ENCODE measurements at places on chromosomes 3 and 15.

DNA sequence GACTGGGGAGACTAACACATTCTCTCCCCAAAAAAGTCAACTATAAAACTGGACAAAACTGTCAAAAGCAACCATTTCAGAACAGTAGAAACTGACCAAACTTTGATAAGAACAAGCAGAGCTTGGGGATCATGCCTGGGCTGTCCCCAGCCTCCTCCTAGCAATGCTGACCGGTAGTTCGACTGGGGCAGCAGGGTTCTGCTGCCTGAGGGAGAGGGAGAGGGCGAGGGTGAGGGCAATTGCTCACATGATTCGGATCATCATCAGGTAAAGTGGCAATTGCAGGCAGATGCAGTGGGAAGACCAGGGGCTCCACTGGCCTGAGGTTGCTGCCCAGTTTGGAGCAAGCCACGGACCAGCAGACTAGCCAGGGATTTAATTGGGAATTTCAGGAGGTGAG lies 88.6 kb downstream of the OSBPL10 start:
- no peak for DNase-seq

DNA sequence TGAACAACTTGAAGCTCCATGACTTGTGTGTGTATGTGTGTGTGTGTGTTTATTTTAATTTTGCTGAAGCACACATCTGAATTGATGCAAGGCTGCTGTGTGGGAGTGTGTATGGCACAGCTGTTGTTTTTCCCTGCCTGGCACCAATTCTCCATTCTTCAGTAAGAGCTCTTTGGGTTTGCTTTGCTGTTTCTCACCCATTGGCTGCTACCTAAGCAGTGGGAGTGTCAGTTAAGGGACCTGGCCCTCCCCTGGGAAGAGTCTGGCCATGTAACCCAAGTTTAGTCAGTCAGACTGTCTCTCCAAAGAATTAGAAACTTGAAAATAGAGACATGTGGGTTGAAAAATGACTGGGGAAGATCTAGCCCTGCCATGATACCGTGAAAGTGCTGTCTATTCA lies 126.2 kb upstream of the SYNPR start:
- no peak for DNase-seq

DNA sequence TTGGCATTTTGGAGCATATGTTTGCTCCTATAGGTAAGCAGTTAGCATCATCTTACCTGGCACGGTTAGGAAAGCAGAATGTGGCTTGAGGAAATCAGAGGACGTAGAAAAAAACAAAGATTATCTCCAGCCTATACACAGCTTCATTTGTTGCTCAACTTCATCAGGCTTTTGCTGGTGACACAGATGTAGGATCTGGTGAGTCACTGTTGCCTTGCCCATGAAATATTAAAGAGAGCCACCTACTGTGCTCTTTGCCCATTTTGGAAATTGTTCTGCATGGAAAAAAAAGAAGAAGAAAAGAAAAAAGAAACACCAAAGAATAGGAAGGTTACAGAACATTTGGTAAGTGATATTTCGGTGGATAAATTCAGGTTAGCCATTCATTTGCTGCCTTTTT lies 3.8 kb downstream of the IL1RAP start:
- peak; percentile 82 for DNase-seq

GRCh38 chr3:42672515-42672914 lies 12.8 kb upstream of the KLHL40 start:
- DNase-seq = no peak

DNA sequence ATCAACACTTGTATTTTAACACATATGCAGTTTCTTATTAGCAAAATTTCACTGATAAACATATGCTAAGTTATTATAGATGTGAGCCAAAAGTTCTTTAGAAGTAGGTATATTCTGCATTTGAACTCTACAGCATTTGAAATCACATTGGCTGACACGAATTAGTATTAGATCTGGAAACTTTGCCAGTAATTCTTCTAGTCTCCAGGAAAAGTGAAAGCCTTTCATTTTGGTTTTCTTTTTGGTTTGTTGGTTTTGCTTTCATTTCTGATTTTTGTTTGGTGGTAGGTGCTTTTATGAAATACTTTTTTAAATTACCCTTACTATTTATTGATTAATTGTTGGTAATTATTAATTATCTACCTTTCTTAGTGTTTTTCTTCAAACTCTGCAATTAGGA lies 72.9 kb downstream of the RBMS3 start:
- DNase-seq = no peak
